ENCODE measurements at places on chromosomes 3 and 15.

DNA sequence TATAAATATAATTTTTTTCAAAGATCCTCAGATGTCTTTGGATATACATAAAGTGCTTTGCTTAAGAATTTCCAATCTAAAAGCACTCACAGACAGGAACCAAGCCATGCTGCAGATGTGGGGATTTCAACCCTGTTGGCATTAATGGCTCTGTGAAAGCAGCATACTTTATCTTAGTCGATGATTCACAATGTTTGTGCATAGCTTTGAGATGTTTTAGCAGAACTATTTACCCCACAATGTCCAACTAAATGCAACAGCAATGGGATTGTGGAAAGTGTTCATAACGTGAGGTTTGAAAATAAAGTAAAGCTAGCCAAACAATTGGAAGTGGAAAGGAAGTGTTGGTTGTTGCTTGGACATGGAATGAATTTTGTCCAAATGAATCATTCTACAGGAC, 371.4 kb downstream of the SOX2 start:
- no peak for DNase-seq

DNA sequence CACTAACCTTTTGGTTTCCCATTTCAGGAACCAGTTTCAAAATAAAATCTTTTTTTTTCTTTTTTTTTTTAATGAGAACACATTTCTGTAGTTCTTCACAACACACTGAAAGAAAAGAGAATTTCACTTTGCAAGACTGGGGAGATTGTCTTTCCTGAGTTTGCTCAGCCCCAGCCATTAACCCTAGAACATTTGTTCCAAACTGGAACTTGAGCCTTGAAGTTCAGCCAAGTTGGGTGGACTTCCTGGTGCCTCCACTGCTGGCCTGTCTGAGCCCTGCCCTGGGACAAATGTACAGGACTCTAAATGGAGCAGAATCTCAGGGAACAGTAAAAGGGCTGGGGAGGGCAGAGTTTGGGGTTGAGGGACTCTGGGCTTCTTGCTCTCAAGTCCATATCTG, 196.4 kb upstream of the LPP start:
- DNase-seq, result no peak

GRCh38 chr3:12425850-12426579, 58.3 kb upstream of the TSEN2 start:
- DNase-seq, result peak; percentile 58

DNA sequence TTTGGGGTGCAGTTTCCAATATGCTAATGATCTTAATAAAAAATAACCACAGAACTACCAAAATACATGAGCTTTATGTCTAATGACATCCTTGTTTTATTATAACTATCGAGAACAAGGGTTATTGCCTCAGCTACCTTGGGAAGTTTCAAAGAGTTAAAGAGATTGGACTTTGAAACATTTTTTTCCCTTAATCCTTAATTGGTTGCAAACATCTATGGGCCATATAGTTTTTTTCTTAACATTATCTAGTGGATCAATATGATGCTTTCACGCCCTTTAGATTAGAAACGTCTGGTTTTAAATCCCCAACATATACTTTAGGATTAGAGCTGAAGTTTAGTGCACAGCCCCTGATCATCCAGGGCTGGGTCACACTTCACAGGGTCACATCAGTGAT, 219.2 kb upstream of the SGO1 start:
- DNase-seq, result no peak

- DNase-seq, result no peak
These were observed 239.3 kb upstream of the UBE2E1 start for GRCh38 chr3:23566499-23566898.

GRCh38 chr3:112097378-112097777, 11.2 kb downstream of the C3orf52 start:
- DNase-seq, result no peak

DNA sequence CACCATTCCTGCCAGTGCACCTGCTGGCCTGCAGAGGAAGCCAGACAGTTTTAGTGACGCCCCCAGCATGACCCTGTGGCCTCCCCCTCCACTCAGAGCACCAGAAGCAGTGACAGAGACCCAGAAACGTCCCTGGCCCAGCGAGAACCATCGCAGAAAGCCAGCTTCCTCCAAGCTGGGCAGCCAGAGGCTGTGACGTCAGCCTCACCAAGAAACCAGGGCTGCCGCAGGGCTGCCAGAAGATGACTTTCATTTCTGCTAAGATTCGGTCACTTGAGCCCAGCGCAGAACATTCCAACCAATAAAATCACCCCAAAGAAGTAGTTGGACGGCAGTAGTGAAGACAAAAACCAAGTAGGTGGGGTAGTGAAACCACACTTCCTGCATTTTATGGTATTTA, 29.6 kb upstream of the RPL32 start:
- no peak for DNase-seq

GRCh38 chr3:11591002-11591355, 52.7 kb downstream of the VGLL4 start:
- no peak for DNase-seq

- DNase-seq, result no peak
These were observed 181.6 kb upstream of the SOX14 start for GRCh38 chr3:137582484-137582883.

- no peak for DNase-seq
These were observed 59.0 kb upstream of the CTSH start for GRCh38 chr15:79003896-79004295.

DNA sequence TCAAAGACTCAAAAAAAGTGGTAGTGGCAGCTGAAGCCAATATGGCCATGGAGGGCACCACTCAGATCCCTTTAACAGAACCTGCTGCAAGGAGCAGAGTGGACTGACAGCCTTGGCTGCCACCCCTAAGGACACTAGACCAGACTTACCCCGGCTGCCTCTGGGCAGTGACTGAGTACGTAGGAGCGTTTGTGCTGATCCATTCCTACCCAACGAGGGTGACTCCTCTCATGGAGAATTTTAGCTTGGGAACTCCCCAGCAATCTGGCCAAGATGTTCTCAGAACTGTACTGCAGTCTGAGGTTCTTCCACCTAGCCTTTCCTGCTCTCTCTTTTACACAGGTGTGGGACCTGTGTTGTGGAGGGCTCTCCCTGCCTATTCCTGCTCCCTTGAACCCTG, 22.1 kb downstream of the CLEC3B start:
- DNase-seq, result no peak

- DNase-seq, result no peak
These were observed 616.4 kb downstream of the TAFA4 start for GRCh38 chr3:68315964-68316363.

DNA sequence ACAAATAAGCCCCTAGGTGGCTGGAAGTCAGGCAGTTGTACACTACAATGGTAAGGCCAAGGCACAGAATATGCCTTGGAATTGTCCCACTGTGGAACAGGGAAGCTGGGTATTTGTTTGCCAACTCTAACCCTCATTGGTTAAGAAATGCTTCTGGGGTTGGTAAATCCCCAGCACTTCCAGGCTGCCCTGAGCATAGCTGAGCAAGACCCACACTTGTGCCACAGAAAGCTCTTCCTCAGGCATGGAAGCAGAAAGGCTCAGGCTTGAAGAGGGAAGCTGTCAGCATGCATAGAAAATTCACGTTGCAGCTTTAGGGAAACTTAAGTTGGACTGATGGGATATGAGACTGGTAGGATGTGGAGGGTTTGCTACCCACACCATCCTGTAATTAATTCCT, 86.9 kb upstream of the PLCL2 start:
- no peak for DNase-seq

- peak; percentile 32 for DNase-seq
These were observed 850.8 kb upstream of the ROBO1 start for GRCh38 chr3:80618295-80619256.

DNA sequence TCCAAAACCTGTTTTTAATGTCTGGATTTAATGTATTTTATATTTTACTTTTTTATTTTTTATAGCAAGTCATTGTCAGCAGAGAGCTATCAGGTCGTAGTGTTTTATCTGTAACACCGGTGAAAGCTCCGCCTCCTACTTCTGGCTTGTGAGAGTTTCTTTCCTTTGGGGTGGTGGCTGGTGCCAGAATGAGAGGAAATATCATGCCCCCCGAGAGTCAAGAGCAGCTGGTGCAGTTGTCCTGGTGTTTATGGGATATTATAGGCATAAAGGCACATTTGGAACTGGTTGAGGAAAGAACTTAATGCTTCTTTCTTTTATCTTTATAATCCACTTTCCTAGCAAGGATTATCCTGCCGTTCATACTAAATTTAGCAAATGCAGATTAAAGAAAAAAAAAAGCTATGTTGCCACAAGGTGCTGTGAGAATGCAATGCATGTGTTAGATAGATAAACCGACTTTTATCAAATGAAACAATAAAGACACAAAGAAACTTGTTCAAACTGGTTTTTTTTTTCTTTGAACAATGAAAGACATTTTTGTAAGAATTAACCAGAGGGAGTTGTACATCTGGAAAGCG, 260.1 kb upstream of the PLSCR5 start:
- no peak for DNase-seq
